Neural crest cell (in vitro differentiated cells): ENCODE measurements at places on chromosomes 11 and 22. TPM values are rescaled to one million over a fixed set of nuclear protein-coding genes. Genes with fewer than 3 reads are reported as not detected.
A peak's percentile ranks its signal among the peaks of the same experiment; 100 is the strongest.

DNA sequence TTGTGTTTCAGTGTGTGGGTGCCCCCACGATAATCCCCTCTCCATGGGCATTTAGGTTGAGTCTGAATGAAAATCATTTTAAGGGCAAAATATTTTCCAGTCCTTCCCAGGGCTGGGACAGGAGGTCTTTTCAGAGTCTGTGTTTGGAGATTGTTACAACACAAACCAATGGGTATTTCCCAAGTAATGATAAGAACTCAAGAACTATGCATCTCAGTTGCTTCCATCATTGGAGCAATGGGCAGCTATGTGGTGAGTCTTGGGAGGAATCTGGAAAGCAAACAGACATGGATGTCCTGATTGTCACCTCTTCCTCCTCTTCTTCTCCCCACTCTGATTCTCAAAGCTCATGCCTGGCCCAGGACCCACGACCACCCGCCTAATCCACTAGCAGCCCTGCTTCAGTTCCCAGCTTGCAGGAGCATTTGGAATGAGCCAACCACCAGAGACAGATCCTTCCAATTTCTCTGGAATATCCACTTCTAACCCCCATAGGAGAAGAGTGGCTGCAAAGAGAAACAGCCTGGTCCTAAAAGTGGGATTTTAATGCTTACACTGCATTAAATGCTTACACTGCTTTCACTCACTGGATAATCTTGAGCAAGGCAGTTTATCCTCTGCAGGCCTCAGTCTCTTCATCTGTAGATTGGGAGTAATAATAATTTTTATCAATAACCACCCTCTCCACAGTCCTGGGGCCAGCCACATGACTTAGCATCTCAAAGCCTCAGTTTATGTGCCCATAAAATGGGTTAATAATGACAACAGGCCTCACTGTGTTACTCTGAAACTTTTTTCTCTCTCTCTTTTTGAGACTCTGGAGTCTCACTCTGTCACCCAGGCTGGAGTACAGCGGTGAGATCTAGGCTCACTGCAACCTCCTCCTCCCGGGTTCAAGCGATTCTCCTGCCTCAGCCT, 404.3 kb downstream of the MN1 start:
- no peak overlapping the region for H3K4me3 ChIP-seq
- H3K36me3 ChIP-seq, result no peaks in the 10 kb centered on the region
- no peaks in the 10 kb centered on the region for H3K4me1 ChIP-seq
- H3K27me3 ChIP-seq, result no peaks in the 10 kb centered on the region
- DNase-seq, result no peak

Gene FGF19
- total RNA-seq, result 0.21 and 0.34 TPM in 2 replicates

GRCh38 chr11:103942646-103943045, 93.8 kb upstream of the DDI1 start:
- H3K27me3 ChIP-seq, result no peaks in the 10 kb centered on the region
- H3K4me1 ChIP-seq, result no peaks in the 10 kb centered on the region
- no peaks in the 10 kb centered on the region for H3K36me3 ChIP-seq
- DNase-seq, result no peak
- H3K27ac ChIP-seq, result peak overlapping the region; percentile 40

DNA sequence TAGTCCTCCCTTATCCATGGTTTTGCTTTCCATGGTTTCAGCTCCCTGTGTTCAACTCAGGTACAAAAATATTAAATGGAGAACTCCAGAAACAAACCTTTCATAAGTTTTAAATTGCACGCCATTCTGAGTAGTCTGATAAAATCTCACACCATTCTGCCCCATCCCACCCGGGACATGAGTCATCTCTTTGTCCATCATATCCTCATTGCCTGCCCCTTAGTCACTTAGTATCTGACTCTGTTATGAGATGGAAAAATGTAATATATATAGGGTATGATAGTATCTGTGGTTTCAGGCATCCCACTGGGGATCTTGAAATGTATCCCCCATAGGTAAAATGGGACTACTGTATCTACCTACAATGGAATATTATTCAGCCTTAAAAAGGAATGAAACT, 35.5 kb upstream of the FGF3 start:
- peaks cover 80% of the 10 kb centered on the region for H3K27me3 ChIP-seq
- H3K4me3 ChIP-seq, result no peak overlapping the region
- DNase-seq, result no peak
- H3K4me1 ChIP-seq, result no peaks in the 10 kb centered on the region
- no peaks in the 10 kb centered on the region for H3K36me3 ChIP-seq
- H3K27ac ChIP-seq, result no peak overlapping the region

- H3K27ac ChIP-seq, result no peak overlapping the region
- no peak for DNase-seq
- H3K4me3 ChIP-seq, result no peak overlapping the region
- H3K4me1 ChIP-seq, result no peaks in the 10 kb centered on the region
- H3K36me3 ChIP-seq, result no peaks in the 10 kb centered on the region
Measured at GRCh38 chr11:28819741-28820140, 711.6 kb downstream of the METTL15 start.

Gene GGT5
- total RNA-seq, result 0.56 and 0.59 TPM in 2 replicates

Gene SMTNL1
- not detected in 2 replicates for total RNA-seq

DNA sequence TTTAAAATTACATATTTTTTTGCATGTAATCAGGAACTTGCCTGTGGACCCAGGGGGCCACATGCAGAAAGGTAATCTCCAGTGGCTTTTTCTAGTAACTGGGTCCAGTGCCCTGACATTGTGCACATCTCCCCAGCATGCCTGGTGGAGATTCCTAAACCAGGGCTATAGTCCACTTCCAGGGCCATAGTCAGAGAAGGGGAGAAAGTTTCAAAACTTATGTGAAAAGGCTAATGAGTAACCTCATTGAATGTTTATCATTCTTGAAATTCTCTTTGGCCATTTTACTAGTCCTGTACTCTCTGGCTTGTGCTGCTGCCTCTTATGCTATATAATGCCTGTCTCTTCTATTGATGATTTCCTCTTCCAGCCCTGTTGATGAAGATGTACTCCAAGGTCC, 47.8 kb downstream of the BARX2 start:
- no peak overlapping the region for H3K4me3 ChIP-seq
- no peaks in the 10 kb centered on the region for H3K36me3 ChIP-seq
- no peak for DNase-seq
- no peak overlapping the region for H3K27ac ChIP-seq
- peaks cover 4% of the 10 kb centered on the region for H3K27me3 ChIP-seq
- H3K4me1 ChIP-seq, result peaks cover 13% of the 10 kb centered on the region

DNA sequence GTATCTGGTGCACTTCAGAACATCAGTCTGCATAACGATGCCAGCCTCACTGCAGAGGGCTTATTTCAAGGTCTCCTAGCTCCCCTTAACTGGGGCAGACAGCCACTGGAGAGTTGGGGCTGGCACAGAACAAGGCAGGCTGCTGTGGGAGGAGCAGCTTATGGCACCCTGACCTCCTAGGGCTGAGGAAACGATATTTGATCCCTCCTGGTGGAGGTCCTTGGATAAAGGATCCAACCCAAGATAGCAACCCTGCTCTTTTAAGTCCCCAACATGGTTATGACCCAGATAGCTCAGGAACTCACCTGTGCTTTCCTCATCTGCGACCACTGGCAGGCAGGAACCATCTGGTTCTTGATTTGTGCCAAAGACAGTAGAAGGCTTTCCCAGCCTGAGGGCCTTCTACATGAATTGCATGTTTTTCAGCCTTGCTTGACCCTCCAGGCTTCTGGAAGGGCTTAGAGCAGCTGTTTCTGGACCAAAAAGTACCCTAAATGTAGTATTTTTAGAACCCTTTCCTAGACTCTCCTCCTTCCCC, 2.8 kb downstream of the TMEM109 start:
- H3K36me3 ChIP-seq, result peaks cover 12% of the 10 kb centered on the region
- H3K4me3 ChIP-seq, result peak overlapping the region; percentile 47
- no peak overlapping the region for H3K27ac ChIP-seq
- H3K4me1 ChIP-seq, result peaks cover 41% of the 10 kb centered on the region
- no peak for DNase-seq

Gene APOL4
- total RNA-seq, result not detected in 2 replicates

GRCh38 chr11:10561043-10561818, 7.2 kb downstream of the LYVE1 start:
- no peak overlapping the region for H3K4me3 ChIP-seq
- H3K36me3 ChIP-seq, result no peaks in the 10 kb centered on the region
- no peak for DNase-seq
- H3K27ac ChIP-seq, result no peak overlapping the region

- H3K4me3 ChIP-seq, result no peak overlapping the region
- H3K4me1 ChIP-seq, result no peaks in the 10 kb centered on the region
- H3K27me3 ChIP-seq, result no peaks in the 10 kb centered on the region
Measured at GRCh38 chr11:129852125-129852740, 36.6 kb downstream of the TMEM45B start.

GRCh38 chr11:20887137-20887536, 217.8 kb downstream of the NELL1 start:
- no peaks in the 10 kb centered on the region for H3K36me3 ChIP-seq
- H3K27ac ChIP-seq, result no peak overlapping the region
- H3K27me3 ChIP-seq, result no peaks in the 10 kb centered on the region

Gene CALCB
- not detected in 2 replicates for total RNA-seq

Gene SLC5A1
- not detected in 2 replicates for total RNA-seq

GRCh38 chr11:116736763-116737162, 36.0 kb downstream of the BUD13 start:
- H3K27me3 ChIP-seq, result no peaks in the 10 kb centered on the region
- H3K27ac ChIP-seq, result no peak overlapping the region
- H3K36me3 ChIP-seq, result no peaks in the 10 kb centered on the region
- H3K4me1 ChIP-seq, result peaks cover 12% of the 10 kb centered on the region

Gene ART1
- not detected in 2 replicates for total RNA-seq

Gene OOSP3
- total RNA-seq, result not detected in 2 replicates

DNA sequence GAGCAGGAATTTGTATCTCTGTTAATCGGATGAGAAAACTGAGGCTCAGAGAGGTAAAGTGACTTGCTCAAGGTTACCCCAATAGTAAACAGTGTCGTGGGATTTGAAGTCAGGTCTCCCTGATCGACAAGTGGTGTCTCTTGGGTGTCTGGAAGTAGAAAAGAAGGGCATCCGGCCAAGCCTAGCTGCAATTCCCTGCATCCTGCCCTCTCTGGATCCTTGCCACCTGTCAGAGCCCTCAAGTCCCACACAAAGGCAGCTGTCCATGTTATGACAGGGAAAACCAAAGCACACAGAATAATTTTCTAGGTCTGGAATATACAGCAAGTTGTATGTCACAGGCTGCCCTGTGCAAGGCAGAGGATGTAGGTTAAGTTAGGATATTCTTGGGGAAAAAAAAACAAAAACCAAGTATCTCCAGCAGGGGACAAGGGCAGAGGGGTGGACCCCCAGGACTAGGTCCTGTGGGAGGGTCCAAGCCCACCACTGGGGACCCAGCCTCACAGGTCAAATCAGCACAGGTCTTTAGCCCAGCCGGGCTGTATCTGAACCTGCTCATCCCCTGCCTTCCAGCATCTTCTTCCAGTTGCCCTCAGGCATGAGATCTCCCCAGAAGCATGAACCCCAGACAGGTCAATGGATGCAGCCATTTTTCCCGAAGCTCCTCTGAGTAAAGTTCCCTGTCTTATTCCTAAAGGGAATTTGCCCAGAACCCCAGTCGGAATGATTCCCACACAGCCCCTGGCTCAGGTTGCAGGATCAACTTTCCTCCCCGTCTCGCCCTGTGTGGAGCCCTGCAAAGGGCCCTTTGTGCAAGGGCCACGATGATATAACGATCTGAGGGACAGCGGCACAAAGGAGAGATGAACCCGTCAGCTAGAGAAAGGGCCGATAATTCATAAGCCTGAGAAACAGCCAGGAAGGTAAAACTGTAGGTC, 15.0 kb downstream of the USH1C start:
- H3K4me1 ChIP-seq, result peaks cover 16% of the 10 kb centered on the region
- no peak overlapping the region for H3K27ac ChIP-seq
- no peak for DNase-seq
- H3K27me3 ChIP-seq, result peaks cover 21% of the 10 kb centered on the region

DNA sequence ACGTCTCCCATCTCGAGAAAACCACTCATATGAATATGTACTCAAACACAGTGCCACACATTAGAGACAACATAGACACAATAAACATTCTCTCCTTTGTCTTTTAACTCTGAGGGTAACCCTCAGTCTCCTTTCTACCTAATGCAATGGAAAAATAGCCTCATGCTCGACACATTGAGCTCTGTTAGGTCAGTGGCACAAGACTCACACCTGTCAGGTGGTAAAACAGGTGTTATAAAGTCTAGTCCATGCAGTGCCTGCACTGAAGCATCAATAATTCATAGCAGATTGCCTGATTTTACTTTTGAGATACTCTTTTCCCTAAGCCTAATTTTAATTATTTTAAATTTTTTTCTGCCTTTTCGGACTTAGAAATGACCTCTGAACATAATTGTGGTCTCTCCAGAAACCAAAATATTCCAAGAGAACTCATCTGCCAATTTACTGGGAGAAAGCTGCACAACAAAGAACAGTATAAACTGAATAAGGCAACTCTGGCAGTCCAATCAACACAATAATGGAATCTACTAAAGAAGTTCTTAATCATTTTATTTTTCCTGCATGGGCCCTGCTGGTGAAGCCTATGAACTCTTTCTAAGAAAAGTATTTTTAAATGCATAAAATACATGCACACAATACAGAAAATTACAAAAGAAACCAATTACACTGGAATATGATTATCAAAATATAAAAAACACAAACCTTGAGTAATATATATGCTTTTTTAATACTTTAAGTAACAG, 9.9 kb downstream of the RDX start:
- no peaks in the 10 kb centered on the region for H3K27me3 ChIP-seq
- no peaks in the 10 kb centered on the region for H3K36me3 ChIP-seq
- no peak overlapping the region for H3K27ac ChIP-seq
- peaks cover 46% of the 10 kb centered on the region for H3K4me1 ChIP-seq
- H3K4me3 ChIP-seq, result no peak overlapping the region

Gene C11orf16
- not detected in 2 replicates for total RNA-seq

GRCh38 chr22:30930228-30930627, 38.3 kb downstream of the MORC2 start:
- no peak overlapping the region for H3K27ac ChIP-seq
- peaks cover 34% of the 10 kb centered on the region for H3K36me3 ChIP-seq
- H3K4me1 ChIP-seq, result no peaks in the 10 kb centered on the region
- no peak for DNase-seq
- H3K4me3 ChIP-seq, result no peak overlapping the region

- H3K27me3 ChIP-seq, result peaks cover 25% of the 10 kb centered on the region
- no peak overlapping the region for H3K27ac ChIP-seq
- no peaks in the 10 kb centered on the region for H3K36me3 ChIP-seq
- DNase-seq, result no peak
- H3K4me1 ChIP-seq, result peaks cover 36% of the 10 kb centered on the region
Measured at GRCh38 chr22:25563761-25564319, 635 bp upstream of the GRK3 start.

- H3K4me3 ChIP-seq, result no peak overlapping the region
- no peak for DNase-seq
- no peaks in the 10 kb centered on the region for H3K4me1 ChIP-seq
- H3K36me3 ChIP-seq, result no peaks in the 10 kb centered on the region
- no peak overlapping the region for H3K27ac ChIP-seq
- H3K27me3 ChIP-seq, result peaks cover 22% of the 10 kb centered on the region
Measured at GRCh38 chr22:20641198-20641892, 132.6 kb upstream of the SERPIND1 start.

Gene SCGB1A1
- not detected in 2 replicates for total RNA-seq

- no peak for DNase-seq
- H3K4me1 ChIP-seq, result peaks cover 4% of the 10 kb centered on the region
- H3K36me3 ChIP-seq, result no peaks in the 10 kb centered on the region
- H3K27me3 ChIP-seq, result no peaks in the 10 kb centered on the region
- H3K27ac ChIP-seq, result no peak overlapping the region
Measured at GRCh38 chr11:87473174-87473573, 435.4 kb downstream of the TMEM135 start.
